ENCODE measurements at places on chromosomes 6 and 20.
A peak's percentile ranks its signal among the peaks of the same experiment; 100 is the strongest.

DNA sequence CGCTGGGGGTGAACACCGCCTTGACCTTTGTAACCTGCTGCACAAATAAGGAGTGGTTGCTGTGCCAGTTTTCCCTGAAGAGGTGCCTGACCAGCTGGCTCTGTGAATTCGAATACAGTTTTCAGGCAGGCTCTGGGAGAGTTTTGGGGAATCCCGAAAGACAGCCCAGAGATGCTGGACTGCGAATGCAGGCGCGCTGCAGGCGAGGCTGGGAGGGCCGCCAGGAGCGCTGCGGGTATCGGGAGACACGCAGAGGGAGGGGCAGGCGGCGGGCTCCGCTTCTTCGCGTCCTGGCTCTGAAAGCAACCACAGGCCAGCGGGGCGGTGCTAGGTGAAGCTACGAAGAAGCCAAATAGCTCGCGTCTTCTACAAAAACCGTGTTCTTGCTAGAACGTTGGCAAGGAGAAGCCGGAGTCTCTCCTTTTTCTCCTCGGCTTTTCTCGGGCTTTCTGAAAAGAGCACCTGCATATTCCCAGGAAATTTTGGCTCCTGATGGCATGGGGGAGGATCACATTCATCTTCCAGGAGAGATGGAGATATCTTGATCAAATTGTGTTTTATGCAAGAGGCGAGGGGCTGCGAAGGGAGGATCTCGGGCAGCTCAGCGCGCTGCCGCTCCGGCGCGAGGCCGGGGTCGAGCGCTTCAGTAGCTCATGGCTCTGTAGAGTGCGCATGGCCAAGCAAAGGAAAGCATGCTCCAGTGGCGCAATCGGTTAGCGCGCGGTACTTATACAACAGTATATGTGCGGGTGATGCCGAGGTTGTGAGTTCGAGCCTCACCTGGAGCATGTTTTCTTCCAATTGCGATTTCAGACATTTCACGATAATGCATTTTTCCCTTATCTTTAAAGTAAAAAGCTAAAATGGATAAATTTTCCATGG is 158.1 kb upstream of the ZNF184 start:
- peak; percentile 54 for DNase-seq

DNA sequence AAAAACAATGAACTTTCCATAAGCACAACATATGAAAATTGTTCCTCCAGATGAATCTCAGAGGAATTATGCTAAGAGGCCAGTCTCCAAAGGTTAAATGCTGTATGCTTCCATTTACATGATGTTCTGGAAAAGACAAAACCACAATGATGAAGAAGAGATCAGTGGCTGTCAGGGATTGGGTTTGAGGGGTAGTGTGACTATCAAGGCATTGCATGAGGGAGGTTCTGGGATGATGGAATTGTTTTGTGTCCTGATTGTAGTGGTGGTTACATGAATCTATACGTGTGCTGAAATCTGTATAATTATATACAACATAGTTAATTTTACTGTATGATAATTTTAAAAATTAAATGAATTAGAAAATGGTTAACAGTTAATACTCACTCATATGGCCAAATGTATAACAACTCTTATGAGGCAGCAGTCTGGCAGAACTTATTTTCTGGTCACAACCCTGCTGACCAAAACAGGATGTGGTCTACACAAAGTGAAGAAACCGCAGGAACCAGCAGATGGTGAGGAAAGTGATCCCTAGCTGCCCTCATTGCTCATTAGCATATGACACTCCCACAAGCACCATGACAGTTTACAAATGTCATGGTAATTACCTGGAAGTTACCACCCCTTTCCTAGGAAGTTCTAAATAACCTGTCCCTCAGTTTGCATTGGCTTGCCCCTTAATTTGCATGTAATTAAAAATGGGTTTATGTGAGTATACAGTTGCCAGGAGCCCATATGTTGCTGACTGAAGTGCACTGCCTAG is 31.9 kb downstream of the NSFL1C start:
- DNase-seq: peak; percentile 22

- DNase-seq: no peak
These were observed 73.8 kb downstream of the LRRC1 start for GRCh38 chr6:53868626-53869025.

- DNase-seq: no peak
These were observed 966.6 kb downstream of the HACE1 start for GRCh38 chr6:103893141-103893581.

DNA sequence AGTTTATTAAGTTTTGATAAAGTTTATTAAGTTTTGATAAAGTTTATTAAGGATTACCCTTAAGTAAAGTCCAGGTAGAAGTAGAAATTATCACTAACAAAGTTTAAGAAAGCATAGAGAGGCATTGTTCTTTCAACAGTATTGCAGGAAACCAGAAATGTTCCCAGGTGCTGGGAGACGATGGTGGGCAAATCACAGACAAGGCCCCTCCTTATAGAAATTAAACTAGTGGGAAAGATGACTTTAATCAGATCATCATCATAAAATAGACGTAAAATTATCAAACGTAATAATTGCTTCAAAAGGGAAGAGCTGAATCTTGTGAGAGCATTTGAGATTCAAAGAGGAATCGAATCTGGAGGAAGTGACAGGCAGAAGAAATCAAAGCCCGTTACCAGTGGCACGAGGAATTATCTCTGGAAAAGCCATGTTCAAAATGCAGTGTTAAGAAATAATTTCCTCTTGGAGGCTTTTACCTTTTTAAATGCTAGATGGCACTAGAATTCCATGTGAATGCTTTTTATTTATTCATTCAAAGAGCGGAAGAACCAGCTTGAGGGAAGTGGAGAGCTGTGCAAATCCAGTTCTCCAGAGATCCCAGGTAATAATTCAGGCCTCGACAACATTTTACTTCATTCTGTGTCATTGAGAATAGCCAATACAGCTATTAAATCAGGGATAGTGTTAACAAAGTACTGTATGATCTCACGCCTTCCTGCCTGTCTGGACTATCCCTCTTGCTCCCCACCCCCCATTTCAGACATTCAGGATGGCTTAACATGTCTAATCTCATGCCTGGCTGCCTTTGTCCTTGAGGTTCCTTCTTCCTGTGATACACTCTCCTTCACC is 1.0 kb upstream of the APMAP start:
- DNase-seq: peak; percentile 74

GRCh38 chr6:24032896-24033688 is 92.9 kb upstream of the NRSN1 start:
- no peak for DNase-seq

DNA sequence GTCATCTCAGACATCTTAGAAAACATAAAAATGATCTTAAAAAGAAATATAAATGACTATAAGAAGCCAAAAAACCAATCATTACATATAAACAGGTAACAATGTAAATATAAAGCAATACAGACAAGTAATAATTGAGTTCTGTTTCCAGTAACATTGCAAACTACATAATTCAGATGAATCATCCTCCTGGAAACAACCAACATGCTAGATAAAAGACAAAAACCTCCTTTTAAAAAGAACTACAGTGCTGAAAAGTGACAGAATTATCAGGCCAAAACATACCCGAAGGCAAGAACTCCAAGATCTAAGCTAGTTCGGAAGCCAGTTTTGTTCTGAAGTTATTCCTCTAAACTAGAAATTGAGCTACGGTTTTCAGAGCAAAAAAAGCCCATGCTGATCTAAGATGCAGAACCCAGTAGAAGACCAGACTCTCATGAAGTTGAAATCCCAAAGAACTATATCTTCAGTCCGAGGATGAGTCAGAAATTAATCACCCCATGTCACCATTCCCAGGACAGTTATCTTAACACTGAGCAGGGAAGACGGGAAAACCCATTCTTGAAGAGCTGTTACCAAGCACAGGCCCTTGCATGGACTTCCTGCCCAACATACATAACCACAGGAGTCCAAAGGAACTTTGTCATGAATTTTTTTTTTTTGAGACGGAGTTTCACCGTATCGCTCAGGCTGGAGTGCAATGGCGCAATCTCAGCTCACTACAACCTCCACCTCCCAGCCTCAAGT is 9.8 kb downstream of the PGM3 start:
- peak; percentile 60 for DNase-seq

DNA sequence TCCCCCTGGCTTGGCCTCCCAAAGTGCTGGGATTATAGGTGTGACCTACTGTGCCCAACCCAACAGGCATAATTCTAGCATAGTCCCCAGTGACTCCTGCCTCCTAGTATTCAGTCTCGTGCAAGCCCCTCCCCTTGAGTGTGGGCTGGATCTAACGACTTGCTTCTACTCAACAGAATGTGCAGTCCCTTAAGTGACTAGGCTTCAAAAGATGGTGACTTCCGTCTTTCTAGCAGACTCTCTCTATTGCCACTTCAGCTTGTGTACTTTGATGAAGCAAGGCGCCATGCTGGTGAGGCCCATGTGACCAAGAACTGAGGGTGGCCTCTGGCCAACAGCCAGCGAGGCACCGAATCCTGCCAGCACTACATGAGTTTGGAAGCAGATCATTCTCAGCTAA is 109.6 kb upstream of the TRAF3IP2 start:
- no peak for DNase-seq

- DNase-seq: no peak
These were observed 6.2 kb downstream of the DIDO1 start for GRCh38 chr20:62920039-62920645.

DNA sequence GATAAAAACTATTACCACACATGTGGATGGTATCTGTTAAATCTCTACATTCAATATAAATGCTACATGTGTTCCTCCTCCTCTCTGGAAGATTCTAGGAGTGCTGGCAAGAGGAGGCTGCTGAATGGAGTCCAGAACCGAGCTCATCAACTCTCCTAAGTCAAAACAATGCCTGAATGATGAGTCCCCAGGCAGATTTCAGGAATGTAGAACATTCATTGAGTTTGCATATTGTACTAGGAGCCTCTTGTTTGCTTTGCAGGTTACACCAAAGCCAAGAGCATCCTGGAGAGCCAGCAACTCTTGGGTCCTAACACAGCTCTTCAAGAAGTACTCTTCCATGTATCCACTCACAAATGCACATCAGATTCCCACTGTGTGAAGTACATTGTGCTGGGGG is 117.6 kb upstream of the UST start:
- peak; percentile 13 for DNase-seq

DNA sequence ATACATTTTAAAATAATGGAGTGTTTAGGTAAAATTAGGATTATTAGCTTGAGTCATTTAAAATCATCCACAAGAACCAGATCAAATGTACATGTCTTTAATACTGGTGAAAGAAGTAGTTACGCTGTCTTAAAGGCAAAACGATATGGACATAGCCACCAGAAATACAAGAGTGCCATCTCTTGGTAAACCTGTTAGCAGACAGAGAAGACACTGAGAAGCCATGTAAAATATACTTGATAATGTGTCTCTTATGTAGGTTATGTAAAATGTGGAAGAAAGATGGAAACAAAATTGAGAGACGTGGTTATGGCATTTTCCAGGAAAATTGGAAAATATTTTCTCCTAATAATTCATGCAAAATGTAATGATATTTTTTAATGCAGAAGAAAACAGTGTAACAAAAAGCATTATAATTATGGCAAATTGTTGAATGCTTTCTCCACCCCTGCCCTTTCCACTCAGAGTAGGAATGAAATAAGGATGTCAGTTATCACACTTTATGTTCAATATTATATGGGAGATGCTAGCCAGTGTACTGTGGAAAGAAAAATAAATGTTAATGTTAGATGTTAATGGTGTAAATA is 12.2 kb upstream of the SLC17A2 start:
- peak; percentile 59 for DNase-seq

DNA sequence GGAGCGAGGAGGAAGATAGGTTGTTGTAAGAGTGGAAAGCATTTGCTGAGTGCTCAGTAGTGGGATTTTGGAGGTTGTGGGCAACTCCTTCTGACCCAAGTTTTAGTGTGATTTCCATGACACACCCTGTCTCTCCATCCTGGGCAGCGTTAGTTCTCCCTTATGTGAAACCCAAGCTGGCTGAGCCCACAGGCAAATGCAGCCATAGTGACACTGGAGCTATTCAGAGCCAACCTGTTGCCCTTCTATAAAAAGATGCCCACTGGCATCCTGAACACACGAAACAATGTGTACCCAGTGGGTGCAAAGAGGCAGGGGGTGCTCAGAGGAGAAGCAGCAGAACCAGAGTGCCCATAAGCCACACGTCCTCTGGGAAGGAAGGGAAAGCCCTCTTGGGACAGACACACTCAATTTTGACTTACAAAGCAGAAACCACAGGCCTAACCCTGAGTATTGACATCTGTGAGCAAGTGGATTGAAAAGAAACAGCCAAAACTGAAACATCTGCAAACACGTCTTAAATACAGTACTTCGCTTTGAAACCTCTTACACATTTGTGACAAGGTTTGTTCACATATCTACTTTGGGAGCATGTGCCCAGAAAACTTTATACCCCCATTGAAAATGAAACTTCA is 54.6 kb downstream of the BPIFB1 start:
- DNase-seq: no peak

GRCh38 chr20:62860391-62860923 is 1.2 kb downstream of the TCFL5 start:
- DNase-seq: peak; percentile 61

DNA sequence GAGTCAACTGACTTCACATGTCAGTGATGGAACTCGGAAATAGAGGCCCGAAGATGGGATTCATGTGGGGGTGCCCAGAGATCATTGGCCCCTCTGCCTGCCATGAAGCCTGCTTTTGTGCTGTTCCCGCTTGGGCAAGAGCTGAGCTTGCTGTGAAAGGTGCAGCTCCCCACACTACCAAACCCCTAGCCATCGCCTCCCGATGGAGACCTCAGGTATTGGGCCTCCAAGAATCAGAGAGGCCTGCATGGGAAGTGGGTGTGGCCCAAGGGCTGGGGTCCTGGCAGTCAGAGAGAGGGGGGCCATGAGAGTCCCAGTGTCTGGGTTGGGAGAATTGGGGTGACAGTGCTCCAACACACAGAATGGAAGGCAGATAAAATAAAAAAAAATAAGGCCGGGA is 160.9 kb downstream of the SOD2 start:
- DNase-seq: no peak

GRCh38 chr6:2213086-2213485 is 32.3 kb downstream of the GMDS start:
- no peak for DNase-seq

- DNase-seq: no peak
These were observed 455 bp upstream of the ADGRF4 start for GRCh38 chr6:47697925-47698324.

GRCh38 chr6:45436544-45437438 is 59.1 kb upstream of the SUPT3H start:
- peak; percentile 83 for DNase-seq

- DNase-seq: no peak
These were observed 24.4 kb downstream of the TREML4 start for GRCh38 chr6:41252401-41253169.

DNA sequence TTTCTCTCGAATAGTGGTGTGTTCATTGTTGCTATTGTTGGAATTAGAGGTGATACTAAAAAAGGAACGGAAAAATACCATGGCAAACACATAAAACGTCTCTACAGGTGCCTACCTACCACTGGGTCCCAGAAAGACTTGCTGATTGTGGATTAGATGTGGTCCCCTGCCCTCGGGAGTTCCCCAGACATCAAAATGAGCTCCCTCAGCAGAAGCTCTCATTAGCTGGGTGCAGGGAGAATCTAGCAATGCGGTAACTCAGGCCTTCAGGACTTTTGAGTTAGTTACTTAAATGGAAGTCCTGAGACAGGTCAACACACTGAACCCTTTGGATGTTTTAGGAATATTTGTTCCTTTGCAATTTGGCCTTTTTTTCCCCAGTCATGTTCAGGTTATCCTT is 6.1 kb downstream of the IRF4 start:
- DNase-seq: no peak
